ENCODE measurements at places on chromosomes 6 and 20.

DNA sequence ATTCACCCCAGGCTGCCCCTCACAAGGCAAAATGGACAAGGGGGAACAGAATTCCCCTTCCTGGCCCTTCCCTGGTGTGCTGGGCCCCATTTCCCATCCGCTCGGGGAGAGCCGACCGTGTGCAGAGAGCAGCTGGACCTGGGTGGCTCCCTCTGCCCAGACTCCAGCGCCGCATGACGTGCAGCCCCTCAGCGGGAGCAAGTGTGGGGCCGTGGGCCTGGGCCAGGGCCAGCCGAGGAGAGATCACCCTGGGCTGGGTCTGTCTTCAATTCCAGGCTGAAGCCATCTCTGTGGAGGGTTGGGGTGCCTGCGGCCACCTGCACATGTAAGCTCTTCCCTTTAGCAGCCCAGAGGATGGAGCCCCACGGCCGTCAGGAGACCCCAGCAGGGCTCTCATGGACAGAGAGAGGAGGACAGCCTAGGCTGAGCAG is 241.8 kb downstream of the TTLL2 start:
- DNase-seq: no peak

DNA sequence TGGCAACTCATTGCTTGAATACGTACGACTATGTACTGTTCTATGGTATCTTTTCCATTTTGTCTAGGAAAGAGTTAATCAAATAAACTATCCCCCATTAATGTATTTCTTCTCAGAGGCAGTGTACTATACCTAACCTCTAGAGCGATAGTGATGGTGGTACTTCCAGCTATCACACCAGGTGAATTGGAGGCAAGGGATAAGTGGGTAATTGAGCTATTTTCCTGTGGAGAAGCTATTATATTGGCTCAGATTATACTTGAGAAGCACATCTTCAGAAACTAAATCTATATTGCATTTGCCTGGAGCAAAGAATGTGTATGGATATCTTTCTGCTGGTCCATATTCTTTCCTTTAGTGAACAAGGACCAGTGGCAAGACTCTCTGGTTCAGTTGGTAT is 430.7 kb upstream of the KHDRBS2 start:
- no peak for DNase-seq

DNA sequence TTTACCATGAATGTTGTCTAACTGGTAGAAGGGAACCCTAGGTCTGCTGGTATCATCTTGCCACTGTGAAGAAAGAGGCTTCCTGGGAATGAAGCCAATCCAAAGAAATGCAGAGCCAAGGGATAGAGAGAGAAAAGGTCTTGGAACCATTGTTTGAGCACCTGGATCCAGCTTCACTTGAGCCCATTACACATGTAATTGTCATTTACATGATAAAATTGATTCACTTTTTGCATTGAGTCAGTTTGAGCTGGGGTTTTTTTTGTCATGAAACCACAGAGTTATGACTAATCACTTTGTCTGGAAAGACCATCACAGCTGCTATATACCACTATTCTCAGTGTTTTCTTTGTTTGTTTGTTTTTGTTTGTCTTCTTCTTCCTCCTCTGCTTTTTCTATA is 112.3 kb downstream of the CBLN4 start:
- DNase-seq: no peak

- no peak for DNase-seq
Measured at GRCh38 chr6:7917729-7918128, 7.1 kb upstream of the TXNDC5 start.

- no peak for DNase-seq
Measured at GRCh38 chr6:56807989-56808337, 146.9 kb upstream of the BEND6 start.

DNA sequence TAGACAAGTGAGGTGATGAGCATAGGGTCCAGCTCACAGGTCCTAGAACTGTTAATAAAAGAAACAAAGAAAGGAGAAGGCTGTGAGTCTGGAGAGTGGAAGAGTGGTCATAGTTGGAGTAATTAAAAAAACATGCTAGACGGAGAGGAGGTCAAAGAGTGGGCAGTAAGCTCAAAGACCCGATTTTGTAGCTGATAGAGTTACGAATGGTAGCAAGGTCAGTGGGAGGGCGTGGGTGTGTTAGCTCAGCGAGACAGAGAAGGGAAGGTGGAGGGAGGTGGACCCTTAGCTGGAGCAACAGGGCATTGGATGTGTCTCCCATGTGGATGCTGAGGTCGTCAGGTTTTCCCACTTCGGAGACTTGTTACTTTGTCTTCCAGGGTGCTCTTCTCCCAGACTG is 431.7 kb downstream of the CDH26 start:
- DNase-seq: no peak

DNA sequence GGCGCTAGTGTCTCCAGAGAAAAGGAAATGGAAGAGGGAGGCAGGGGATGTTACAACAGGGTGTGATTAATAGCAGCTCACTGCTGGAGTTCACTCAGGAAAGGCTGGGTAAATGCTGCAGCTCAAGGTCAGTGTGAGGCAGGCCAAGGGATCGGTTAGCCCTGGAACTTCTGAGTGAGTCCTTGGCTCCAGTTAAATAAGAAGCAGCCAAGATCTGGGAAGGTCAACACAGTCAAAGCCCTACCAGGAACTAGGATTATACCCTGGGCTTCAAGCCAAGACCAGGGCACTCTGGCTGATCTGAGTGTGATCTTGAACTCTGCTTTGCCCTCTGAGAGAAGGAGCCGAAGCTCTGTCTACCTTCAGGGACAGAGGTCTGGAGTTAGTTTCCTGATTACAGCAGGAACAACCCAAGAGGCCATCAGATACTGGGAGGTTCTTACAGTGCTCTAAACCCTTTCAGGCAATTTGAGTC is 44.3 kb downstream of the TPD52L1 start:
- no peak for DNase-seq

DNA sequence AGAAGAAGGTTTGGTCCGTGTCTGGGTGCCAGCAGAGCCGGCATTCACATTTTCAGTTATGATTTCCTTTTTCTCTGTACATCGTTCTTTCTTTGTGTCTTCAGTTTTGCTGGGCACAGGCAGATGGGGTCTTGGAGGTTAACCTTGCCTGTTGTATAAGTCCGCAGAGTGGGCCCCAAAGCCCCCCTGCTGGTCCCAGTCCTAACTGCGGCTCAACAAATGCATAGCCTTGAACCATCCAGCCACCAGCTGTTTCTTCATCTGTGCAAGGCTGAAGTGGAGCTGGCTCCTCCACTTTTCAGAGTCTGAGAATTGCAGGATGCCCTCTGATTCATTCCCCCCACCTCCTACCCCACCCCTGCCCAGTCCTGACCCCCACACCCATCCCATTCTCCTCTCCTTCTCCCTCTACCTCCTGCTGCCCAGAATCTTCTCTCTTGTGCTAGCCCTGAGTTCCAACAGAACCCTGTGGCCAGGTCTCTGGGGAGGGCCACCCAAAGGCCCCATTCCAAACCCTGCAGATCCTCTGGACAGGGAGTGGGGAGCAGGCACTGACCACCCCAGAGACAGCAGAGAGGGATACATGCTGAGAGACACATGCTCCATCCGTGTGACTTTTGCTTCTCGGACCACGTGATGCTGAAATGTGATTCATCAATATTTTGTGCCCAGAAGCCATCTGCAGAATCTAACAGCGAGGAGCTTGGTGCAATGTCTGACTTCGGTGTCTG is 386.5 kb upstream of the SULF2 start:
- DNase-seq: no peak

DNA sequence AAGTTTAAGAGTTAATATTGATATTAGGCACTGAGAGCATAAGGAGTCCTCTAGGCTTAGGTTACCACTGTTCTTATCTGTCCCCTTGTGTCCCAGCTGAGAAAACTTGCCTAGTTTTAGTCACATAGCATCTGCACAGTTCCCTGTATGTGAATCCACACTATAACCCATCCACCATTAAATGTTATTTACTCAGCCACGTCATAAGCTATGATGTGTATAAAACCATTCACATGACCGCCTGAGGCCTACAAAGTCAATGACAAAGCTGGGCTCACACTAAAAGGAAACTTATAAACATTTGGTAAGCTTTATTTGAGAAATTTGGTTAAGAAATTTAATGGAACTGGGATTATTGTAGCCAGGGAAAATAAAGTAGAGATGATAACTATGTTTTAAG is 59.2 kb upstream of the TFAP2D start:
- no peak for DNase-seq

- no peak for DNase-seq
Measured at GRCh38 chr6:44538131-44538806, 150.8 kb downstream of the CDC5L start.

DNA sequence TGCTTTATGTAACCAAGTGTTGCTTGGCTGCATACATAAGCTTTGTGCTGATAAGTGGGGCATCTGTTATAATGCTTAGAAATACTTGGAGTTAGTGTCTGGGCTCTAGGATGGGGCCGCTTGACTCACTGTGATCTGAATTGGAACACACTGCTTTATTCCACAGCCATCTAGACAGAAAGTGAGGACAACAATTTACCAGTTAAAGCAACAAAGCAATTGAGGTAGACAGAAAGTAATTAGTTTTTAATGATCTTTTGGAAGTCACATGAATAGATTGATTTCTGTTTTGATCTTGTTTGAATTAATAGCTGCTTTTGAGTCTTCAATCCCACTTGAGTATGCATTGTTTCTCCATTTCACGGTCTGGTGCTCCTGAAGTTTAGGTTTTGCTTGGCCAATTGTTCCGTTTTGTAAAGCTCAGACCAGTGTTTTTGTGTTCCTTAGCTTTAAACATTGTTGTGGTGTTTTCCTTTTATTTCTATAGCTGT is 157.5 kb downstream of the TRMT11 start:
- no peak for DNase-seq

DNA sequence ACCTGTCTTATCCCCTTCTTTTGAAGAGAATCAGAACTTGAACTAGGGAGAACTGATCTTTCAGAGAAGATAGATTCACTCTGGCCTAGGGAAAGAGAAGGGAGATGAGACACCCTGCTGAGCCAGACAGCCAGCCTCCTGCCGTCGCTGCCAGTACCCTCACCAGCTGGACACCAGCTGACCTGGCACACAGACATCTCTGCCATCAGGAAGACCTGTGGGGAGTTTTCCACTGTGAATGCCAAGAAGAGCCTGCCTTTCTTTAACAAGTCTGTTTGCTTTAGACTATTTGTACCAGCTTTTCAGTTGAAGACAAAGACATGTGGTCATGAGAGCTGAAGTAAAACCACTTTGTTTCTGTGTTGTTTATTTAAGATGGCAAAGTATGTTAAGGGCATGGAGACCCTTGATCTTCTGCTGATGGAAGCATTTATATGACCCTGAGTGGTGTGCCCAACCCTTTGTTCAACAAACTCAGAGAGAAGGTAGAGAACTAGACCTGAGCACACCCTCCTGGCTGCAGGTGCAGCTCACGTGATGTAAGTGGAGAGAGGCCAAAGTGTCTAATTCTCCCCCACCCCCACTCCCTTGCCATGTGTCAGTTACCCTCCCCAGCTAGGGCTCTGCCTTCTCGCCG is 82.3 kb upstream of the SLC24A3 start:
- no peak for DNase-seq

GRCh38 chr6:136127873-136128272 is 122.2 kb downstream of the MTFR2 start:
- DNase-seq: no peak

- DNase-seq: no peak
Measured at GRCh38 chr20:51945881-51946280, 143.6 kb upstream of the SALL4 start.

- DNase-seq: no peak
Measured at GRCh38 chr6:88967891-88968290, 4.5 kb upstream of the RNGTT start.

GRCh38 chr6:56954403-56955170 is at the start of gene BEND6:
BEND6 (plus strand) TSS chr6:56955107; CDS start chr6:56981811, 26,704 bp downstream.
- no peak for DNase-seq

GRCh38 chr20:50866036-50866685 is 65.1 kb downstream of the ADNP start:
- no peak for DNase-seq

DNA sequence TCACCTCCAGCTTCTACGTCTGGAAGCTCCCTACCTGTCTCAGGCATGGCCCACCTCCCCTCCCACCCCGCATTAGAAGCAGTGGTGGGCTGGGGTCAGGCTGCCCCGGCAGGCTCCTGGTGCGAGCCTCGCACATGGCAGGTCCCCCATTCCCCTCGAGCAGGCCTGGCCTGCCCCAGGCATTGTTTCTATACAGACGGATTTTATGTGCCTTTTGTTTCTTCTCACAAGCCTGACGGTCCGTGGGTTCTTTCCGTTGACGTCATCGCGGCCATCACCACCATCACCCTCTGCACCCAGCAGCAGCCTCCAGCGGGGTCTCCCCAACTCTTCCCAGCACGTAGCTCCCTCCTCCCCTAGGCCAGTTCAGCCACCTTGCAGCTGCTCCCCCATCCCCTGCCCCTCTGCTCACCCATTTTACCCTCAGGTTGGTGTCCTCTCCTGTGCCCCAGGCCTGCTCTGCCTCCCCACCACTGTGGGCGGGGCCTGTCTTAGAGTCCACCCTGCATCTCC is 4.6 kb downstream of the CST7 start:
- DNase-seq: no peak

DNA sequence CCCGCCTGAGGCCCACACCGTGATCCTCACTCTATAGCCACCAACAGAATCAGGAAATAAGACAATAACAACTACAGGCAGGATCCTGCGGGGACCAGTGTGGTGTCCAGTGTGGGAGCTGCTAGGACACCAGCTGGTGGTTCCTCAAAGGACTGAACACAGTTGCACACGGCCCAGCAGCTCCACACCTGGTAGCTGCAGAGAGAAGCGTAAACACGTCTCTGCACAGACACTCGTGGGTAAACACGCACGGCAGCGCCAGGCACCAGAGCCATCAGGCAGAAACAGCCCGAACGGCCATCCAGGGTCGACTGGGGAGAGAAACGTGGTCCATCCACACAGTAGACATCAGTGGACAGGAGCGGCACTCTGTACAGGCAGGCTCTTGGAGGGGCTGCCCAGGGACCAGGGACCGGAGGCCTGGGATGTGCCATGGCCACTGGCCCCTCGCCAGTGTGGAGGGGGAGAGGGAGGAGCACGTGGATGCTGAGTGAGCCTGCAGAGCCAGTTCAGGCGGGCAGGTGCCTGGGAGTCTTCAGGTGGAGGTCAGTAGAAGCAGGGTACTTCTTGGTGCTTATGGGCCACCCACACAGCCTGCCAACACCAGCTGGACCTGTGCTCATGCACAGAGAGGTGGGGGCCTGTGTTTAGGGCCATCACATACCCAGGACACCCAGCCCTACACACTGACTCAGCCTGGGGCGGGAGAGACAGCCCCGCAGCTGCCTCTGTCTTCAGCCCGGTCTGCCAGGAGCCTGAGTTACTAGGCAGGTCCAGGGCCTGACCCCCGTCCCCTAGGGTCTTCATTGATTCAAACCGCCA is 7.4 kb upstream of the LAMA5 start:
- no peak for DNase-seq

GRCh38 chr6:16130932-16131387 is 2.1 kb downstream of the MYLIP start:
- DNase-seq: no peak

DNA sequence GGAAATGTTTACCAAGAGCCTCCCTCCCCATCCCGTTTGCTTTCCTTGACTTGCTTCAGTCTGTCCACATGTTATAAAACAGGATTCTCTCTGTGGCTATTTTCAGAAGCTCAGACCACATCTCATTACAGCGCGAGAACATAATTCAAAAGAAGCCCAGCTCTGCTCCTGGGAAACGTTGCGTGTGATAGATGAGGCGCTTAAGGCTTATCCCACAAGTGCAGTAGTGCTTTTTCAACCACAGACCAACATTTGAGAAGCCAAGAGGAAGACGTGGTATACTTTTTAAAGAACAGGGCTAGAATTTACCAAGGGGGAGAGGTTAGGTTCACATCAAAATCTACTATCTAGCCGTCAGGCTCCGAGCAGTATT is 239.5 kb downstream of the SLC24A3 start:
- no peak for DNase-seq

- no peak for DNase-seq
Measured at GRCh38 chr20:42532831-42533230, 656.9 kb downstream of the PTPRT start.

- DNase-seq: no peak
Measured at GRCh38 chr6:108847738-108848115, 495 bp upstream of the ARMC2 start.

Data from stimulated activated CD8-positive, alpha-beta memory T cell treated with anti-CD3 and anti-CD28 coated beads, Interleukin-7, amount 100 ng/mL, for 24 hours (primary cell).